CD4-positive, alpha-beta T cell treated with Interleukin-17A for 1 hour (primary cell): ENCODE measurements at places on chromosomes 1 and 21.

DNA sequence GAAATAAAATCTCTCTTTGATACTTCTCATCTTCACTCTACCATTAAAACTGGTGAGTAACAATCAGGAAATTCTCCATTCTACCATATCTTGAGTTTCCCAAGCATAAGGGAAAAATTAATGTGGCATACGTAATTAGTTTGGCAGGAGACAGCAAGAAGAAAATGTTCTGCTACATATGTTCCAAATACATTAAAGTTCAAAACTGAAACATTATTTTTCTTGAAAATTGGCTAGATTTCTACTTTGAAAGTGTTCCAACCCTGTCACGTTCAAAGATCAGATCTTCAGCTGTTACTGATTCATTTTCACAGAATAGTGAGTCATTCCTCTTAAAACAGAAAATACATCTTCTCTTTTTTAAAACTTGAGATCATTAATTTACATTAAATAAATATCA lies 48.5 kb downstream of the PIGK start:
- no peak for DNase-seq

DNA sequence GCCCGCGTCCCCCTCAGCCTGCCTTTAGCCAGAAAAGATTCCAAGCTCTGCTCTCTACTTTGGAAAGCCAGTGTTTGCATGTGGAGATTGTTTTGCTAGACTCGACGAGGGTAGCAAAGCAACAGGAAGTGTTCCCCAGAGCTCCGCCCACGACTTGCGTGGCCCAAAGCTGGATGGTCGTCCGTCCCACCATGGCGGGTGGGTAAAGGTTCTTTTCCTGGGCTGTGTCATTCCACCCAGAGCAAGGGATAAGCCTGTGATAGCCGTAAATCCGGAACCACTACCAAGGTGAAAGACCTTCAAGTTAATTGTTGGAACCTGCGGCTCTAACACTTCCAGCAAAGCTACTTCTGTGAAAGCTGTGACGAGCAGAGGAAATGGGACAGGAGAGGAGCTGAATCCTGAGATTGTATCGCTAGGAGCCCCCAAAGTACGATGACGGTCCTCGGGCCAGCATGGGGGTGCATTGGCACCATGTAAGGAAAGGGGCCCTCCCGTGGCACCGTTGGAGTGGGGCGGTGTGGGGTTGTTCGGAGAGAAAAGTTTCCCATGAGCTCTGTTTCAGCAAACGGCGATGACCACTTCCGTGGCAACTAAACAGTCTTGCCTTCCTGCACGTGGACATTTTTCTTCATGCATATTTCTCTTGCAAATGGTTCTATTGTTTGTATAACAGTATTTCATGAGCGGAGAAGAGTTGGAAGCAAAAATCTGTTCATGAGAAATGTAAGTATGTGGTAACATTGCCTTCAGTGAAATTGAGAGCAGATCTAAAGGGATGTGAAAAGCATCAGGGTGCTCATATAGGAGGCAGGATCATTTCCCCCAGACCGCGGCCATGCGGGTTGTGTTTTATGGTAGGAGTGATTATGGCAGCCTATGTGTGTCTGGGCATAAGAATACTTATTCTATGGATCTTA lies 8.4 kb downstream of the MX2 start:
- peak; percentile 33 for DNase-seq

- no peak for DNase-seq
These were observed 8.0 kb upstream of the DNM3 start for GRCh38 chr1:171833091-171833825.

DNA sequence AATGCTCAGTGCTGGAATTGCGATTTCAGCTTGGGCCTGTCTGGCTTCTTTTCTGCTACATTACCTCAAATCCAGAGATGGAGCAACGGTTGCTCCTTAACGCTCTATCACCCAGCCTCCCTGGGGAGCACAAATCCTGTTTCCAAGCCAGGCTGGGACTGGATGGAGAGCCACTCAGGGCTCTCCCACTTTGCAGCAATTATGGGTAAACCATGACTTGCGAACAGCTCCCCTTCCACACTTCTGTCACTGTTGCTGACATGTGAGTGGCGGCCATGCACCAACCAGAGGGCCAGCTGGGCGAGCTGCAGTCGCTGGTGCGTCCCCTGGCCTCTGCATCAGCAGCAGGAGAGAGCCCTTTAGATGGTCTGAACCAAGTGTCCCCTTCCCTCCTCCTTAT lies 65.1 kb upstream of the RAB4A start:
- no peak for DNase-seq
